ENCODE measurements at places on chromosomes 2 and 18.

- DNase-seq = peak; percentile 22
Measured at GRCh38 chr2:212727751-212728150, 189.1 kb upstream of the ERBB4 start.

GRCh38 chr2:230471074-230471473, 55.1 kb downstream of the SP100 start:
- no peak for DNase-seq

DNA sequence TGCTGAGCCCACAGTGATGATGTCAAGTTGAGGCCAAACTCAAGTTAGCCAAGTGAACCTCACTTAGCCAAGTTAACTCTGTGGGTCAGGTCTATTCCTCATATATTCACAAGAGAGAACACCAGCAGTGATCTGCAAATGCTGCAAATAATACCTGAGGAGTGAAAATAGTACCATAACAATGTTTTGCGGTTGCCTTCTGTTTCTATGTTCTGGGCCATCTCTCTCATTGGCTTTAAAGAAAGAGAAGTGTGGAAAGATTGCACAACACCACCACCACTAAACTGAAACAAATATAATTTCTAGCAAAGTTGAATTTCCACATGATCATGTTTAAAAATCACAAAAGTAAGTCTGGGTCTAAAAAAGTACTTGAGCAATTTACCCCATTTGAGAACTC, 211.1 kb upstream of the GALNT5 start:
- no peak for DNase-seq

GRCh38 chr2:30408961-30409387, 38.1 kb upstream of the LCLAT1 start:
- DNase-seq = no peak
